ENCODE measurements at places on chromosomes 2 and 18. TPM values are rescaled to one million over a fixed set of nuclear protein-coding genes. Genes with fewer than 3 reads are reported as not detected.

DNA sequence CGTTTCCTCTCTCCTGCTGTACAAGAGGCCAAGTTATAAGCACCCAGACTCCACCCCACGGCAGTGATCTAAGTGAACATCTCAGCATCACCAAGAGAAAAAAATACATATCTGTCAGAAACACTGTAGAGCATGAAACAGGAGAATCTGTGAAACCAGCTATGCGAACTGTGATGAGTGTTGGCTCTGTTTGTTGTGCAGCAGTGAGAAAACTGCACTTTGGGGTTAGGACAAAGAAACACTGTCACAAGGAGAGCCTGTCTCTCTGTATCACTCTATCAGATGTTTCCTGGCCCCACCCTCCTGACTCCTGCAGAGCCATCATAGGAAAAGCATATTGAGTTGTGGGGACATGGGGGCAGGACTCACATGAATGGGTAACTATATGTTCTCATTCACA is 87.1 kb downstream of the LAMA3 start:
- no peak for DNase-seq
- peaks cover 11% of the 10 kb centered on the region for H3K27me3 ChIP-seq
- no peaks in the 10 kb centered on the region for H3K4me1 ChIP-seq
- H3K27ac ChIP-seq, result no peak overlapping the region
- H3K4me3 ChIP-seq, result no peak overlapping the region

DNA sequence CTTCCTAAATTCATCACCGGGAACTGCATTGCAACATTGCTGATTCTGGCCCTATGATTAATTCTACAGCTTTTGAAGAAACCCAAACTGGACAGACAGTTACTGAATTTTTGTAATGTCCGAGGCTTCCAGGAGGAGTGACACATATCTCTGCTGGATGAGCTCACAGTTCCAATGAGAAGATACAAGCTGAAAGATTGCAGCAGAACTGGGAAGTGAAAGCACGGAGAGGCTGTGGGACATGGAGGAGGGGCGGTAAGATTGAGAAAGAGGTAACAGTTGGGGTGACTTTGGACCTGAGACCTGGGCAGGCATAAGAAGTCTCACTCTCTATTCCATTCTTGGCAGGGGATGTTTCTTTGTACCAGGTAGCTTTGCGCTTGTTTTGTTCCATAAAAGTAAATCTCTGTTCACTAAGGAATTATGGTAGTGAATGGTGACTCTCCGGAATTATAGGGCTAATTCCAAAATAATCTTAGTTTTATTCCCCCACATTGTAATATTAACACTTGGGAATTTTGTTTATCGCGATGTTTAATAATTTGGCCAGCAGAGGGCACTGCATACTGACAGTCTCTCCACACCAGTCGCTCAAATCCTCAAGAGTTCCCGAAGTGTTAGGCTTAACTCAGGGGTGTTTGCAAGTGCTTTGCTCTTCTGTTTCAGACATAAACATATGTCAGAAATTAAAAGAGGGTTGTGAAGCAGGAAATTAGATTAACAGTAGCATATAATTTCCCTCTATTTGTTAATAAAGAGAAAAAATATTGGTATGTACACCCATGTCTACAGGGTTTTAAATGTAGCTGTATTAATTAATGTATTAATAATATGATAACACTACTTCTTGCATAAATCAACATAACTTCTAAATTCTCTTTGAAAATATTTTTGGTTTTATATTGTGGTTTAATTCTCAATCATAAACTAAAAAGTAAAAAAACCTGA is 201.4 kb downstream of the SOCS6 start:
- no peaks in the 10 kb centered on the region for H3K27me3 ChIP-seq
- H3K27ac ChIP-seq, result no peak overlapping the region
- H3K36me3 ChIP-seq, result no peaks in the 10 kb centered on the region
- H3K4me1 ChIP-seq, result no peaks in the 10 kb centered on the region

- no peak for DNase-seq
- no peaks in the 10 kb centered on the region for H3K36me3 ChIP-seq
- no peak overlapping the region for H3K27ac ChIP-seq
- H3K4me3 ChIP-seq, result no peak overlapping the region
These were observed 158.9 kb downstream of the SEPTIN10 start for GRCh38 chr2:109454765-109455394.

The RAB27B gene
- 5.2 TPM for total RNA-seq

DNA sequence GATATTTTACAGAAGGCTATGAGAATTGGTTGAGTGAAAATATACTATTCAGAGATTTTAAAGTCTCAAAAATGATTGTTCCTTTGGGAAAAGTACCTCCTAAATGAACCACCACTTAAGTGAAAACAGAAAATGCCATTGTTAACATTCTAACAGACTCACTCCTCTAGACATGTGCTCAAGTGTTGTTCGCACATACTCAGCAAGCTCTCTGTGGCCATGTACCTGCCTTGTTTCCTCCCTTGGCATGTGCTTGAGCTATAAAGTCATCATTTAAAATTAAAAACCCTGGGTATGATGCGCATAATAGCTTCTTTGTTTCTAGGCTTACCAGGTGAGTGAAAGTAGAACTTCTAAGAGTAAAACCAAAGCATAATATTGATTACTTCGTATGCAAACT is 343.2 kb upstream of the VRK2 start:
- H3K27me3 ChIP-seq, result no peaks in the 10 kb centered on the region
- H3K4me1 ChIP-seq, result no peaks in the 10 kb centered on the region
- H3K27ac ChIP-seq, result no peak overlapping the region
- H3K36me3 ChIP-seq, result no peaks in the 10 kb centered on the region

DNA sequence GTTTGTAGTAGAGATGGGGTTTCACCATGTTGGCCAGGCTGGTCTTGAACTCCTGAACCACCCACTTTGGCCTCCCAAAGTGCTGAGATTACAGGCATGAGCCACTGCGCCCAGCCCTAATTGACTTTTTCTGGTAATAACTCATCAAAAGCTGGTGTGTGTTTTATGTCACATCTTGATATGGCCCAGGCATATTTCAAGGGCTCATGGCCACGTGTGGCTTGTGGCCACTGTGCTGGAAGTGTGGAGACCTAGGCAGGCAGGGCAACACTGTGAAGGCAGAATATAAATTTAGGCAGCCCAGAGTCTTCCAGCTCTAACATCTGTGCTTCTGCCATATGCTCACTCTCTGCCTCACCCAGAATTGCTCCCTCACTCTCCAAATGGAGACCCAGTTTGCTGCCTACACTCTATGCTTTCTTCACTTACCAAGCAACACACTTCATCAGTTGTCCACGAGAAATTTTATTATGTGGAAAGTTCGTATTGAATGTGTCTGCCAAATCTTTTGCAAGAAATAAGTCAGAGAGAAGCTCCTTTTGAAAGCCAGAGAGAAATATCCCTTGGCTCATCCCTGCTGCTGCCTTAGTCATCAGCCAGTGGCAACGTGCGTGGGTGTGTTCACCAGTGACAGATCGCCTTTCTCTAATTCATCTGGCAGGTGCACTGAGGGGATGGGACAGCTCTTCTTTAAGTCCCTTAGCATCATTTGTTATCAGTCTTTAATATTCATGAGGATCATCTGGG is 129.4 kb upstream of the CXCR4 start:
- H3K27ac ChIP-seq, result peak overlapping the region; percentile 9
- no peak for DNase-seq
- H3K27me3 ChIP-seq, result no peaks in the 10 kb centered on the region
- H3K4me1 ChIP-seq, result peaks cover 19% of the 10 kb centered on the region
- H3K36me3 ChIP-seq, result no peaks in the 10 kb centered on the region
- H3K4me3 ChIP-seq, result no peak overlapping the region

DNA sequence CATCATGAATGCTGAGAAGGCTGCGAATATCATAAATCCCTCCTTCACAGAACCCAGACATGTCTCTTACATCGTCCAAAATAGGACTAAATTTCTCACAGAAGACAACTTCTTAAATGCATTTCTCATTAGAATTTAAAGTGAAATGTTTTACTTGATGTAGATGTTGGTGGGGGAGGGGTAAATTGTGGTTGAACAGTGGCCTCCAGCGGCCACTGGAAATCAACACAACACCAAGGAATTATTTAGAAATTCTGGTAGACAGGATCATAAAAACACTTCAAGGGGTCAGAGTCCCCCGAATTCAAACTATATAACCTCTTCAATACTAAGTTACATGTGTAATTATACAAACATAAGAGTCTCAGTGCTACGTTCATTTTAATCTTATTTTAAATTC is 135.9 kb downstream of the ABCA12 start:
- H3K4me3 ChIP-seq, result no peak overlapping the region
- no peak overlapping the region for H3K27ac ChIP-seq
- DNase-seq, result no peak
- H3K4me1 ChIP-seq, result no peaks in the 10 kb centered on the region
- no peaks in the 10 kb centered on the region for H3K27me3 ChIP-seq

DNA sequence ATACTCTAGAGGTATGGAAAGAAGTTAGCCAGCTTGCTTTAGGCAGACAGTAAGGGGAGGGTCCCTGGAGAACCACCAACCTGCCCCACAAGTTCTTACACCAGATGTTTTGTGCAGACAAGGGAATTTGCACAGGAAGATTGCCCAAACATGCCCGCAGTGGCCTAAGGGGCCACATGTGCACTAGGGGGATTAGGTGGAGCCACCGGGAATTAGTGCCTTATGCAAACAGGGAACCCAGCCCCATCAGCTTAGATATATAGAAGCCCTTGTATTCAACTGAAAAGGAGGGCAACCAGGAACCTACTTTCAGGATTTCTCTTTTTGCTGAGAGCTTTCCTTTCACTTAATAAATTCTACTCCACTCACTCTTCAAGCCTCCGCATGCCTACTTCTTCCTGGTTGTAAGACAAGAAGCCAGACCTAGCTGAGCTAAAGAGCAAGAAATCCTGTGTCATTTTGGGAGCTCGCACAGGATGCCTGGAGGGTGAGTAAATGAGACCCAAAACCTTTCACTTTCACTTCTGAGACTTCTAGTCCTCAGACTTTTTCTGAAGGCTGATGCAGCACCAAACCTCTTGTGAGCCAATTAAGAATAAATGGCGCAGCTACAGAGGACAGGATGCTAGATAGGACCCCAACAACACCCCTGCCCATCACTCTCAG is 146.3 kb downstream of the GCA start:
- H3K27me3 ChIP-seq, result no peaks in the 10 kb centered on the region
- H3K27ac ChIP-seq, result no peak overlapping the region
- H3K36me3 ChIP-seq, result no peaks in the 10 kb centered on the region
- no peaks in the 10 kb centered on the region for H3K4me1 ChIP-seq

DNA sequence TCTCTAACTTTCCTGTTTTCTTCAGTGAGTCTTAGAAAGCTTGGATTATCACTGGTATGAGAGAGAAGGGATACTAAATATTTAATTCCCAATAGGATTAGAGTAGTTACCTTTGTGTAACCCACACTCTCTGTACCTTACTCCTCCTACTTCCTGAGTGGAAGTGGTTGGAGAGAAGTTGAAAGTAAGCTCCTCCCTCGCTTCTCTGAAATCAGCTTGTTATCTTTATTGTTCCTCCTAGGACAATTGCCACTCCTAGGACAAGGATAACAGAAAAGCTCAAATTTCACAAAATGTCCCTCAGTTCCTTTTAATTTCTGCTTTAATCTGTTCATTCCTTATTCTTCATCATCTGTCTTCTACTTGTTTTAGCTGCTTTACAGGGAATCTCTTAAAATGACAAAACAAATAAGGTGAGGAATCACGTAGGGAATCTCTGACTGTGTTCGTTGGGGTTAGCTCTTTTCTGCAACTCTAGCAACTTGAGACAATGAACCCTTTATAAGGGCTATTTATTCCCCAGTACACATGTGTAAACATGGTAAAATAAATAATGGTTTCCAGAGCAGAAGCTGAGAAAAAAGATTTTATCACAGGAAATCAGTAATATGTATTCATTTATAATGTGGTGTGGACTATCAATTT is 8.6 kb downstream of the ITPRID2 start:
- no peak overlapping the region for H3K27ac ChIP-seq
- no peak for DNase-seq
- no peak overlapping the region for H3K4me3 ChIP-seq
- H3K36me3 ChIP-seq, result peaks cover 53% of the 10 kb centered on the region

The DYNAP gene
- total RNA-seq, result not detected

DNA sequence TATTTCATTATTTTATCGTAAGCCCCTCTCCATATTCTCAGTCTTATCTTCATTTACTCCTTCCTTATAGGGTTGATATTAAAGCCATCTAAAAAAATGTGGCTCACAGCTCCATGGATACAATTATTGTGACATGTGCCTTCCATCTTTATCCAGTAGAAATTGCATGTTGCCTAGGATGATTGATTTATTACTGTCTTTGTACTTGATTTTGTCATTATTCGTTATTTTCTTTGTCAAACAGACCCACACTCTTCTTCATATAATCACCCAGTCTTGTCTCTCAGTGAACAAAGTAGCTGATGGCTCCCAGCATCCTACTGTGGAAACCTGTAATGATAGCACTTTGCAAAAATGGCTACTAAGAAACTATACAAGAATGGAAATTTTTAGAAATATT is 252.2 kb upstream of the KCNJ3 start:
- no peak for DNase-seq
- no peak overlapping the region for H3K27ac ChIP-seq

GRCh38 chr2:26740890-26741302 is 23.2 kb upstream of the SLC35F6 start:
- peaks cover 6% of the 10 kb centered on the region for H3K4me1 ChIP-seq
- no peak overlapping the region for H3K4me3 ChIP-seq
- H3K27ac ChIP-seq, result no peak overlapping the region
- H3K36me3 ChIP-seq, result no peaks in the 10 kb centered on the region
- no peaks in the 10 kb centered on the region for H3K27me3 ChIP-seq

DNA sequence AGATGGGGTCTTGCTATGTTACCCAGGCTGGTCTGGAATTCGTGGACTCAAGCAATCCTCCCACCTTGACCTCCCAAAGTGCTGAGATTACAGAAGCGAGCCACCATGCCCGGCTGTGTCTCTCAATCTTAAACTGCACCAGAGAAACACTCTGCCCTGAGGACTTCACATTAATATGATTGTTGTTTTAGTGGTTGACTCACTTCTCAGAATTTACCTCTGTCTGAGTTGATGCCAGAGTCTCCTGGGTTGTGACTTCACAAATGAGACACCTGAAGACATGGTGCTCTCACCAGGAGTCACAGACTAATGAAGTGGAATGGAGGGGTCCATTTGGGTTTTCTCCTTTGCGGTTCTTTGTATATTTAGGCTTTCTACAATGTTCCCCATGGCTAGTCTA is 61.0 kb upstream of the TGIF1 start:
- no peaks in the 10 kb centered on the region for H3K4me1 ChIP-seq
- no peak overlapping the region for H3K27ac ChIP-seq
- DNase-seq, result no peak
- H3K4me3 ChIP-seq, result no peak overlapping the region
- no peaks in the 10 kb centered on the region for H3K27me3 ChIP-seq

All from activated CD4-positive, alpha-beta T cell treated with anti-CD3 and anti-CD28 coated beads, Interleukin-2, amount 10 ng/mL, durations not matched to agents 7 days and 5 days (primary cell).